ENCODE measurements at places on chromosomes 6 and 20.

DNA sequence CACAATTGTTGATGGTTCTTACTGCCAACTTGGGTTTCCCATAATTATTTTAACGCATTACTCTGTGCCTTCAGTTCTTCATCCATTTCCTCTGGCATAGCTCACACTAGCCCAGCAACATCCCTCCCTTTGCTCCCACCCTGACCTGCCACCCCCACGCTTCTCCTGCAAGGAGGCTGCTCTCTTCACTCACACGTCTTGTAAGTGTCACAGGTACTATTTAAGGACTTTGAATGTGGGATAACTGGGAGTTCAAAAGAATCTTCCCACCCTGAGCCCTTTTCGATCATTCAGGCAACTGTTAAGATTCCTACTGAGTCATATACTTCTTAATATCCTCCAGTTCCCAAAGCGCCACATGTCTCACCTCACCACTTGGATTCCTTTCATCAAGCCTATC lies 95.4 kb downstream of the PXDC1 start:
- no peak for DNase-seq

DNA sequence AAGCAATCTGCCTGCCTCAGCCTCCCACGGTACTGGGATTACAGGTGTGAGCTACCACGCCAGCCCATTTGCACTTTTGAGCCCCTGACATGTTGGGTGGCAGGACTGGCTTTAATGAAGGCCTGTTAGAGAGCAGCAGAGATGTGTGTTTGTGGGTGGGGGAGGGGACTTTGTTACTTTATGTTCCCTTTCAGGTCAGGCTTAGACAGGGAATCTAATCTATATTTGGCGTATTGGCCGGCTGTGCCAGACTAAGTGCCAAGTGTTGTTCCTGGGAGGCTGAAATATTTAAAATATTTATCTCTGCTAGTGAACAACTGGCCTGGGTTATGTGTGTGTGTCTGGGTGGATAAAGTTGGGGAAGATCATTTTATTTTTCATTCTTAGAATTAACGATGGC lies 6.1 kb downstream of the GMPR start:
- no peak for DNase-seq

GRCh38 chr20:7371518-7372163 lies 568.6 kb downstream of the HAO1 start:
- DNase-seq: no peak

DNA sequence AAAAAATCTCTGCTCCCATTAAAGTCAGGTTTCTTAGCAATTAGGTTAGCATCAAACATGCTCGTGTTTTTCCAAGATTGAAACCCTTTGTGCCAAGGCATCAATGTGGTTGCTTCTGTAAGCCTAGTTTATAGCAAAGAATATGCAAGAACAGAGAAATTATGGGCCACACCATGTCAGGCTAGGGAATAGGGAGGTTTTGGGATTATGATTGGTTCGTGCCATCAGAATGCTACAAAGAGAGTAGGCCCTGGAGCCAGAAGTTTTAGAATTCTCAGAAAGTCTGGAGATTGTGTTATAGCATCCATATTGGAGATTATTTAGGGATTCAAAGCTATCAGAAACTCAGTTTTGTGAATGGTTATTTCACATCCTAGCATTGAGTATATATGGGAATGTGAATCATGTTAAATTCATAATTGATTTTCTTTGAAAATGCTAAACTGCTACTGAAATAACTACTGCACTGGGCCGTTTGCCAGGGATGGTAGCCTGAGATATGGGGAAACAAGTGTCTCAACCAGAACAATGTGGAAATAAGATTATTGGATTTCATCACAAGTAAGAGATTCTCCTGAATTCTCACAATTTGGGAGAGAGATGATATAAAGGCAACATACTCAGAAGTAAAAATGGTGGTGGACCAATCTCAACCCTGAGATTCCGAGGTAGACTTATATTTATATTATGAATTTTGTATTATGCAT lies 45.3 kb downstream of the ZNF292 start:
- no peak for DNase-seq

DNA sequence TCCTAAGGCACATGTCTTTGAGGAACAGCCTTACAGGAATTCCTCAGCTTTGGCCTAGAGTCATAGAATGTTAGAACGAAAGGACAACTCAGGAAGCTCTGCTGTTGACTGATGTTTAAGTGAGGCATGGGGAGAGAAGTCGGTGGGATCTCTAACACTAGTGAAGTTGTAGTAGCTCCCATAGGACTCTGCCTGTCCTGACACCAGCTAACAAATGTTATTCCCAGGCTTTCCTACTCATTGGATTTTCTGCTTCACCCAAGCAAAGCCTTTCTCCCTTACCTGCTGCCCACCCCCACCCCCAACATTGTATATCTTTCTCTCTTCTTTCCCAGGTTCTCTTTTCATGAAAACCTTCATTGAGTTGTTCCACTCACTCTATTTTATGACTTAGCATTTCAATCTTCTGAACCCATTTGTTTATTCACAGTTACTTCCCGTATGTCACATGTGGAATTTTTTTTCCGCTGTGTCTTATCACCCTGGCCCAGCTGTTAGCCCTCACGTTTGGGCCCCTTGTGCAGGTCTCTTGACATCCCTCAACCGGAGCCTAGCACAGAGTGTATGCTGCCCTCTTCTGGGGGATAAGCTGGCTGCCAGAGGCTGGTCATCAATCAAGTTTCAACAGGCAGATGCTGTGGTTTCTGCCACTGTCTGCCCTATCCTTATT lies 39.2 kb upstream of the RNF8 start:
- no peak for DNase-seq

DNA sequence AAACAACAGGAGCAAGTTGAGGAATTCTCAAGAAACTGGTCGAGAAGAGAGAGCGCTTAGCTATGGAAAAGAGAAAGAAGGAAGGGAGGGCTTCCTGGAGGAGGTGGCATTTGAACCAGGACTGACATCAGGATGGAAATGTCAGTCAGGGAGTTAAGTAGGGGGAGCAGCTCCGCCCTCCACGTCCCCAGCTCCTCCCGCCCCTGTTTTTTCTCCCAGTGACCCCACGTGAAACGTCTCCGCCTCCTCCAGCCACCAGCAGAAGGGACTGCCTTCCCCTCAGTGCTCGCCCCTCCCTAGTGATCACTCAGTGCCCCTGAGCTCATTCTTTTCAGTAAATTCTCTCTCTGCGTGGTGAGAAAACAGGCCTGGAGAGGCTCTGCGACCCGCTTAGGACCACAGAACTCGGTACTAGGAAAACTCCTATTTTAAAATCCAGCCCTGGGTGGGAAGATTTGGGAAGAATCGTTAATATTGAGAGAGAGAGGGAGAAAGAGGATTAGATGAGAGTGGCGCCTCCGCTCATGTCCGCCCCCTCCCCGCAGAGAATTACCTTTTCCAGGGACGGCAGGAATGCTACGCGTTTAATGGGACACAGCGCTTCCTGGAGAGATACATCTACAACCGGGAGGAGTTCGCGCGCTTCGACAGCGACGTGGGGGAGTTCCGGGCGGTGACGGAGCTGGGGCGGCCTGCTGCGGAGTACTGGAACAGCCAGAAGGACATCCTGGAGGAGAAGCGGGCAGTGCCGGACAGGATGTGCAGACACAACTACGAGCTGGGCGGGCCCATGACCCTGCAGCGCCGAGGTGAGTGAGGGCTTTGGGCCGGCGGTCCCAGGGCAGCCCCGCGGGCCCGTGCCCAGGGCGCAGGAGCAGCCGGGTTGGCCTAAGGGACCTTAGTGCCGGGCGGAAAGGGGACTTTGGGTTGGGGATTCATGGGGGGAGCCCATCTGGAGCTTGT lies 4.6 kb downstream of the HLA-DPB1 start:
- no peak for DNase-seq

- no peak for DNase-seq
These were observed 5.8 kb downstream of the CITED2 start for GRCh38 chr6:139368661-139369060.

DNA sequence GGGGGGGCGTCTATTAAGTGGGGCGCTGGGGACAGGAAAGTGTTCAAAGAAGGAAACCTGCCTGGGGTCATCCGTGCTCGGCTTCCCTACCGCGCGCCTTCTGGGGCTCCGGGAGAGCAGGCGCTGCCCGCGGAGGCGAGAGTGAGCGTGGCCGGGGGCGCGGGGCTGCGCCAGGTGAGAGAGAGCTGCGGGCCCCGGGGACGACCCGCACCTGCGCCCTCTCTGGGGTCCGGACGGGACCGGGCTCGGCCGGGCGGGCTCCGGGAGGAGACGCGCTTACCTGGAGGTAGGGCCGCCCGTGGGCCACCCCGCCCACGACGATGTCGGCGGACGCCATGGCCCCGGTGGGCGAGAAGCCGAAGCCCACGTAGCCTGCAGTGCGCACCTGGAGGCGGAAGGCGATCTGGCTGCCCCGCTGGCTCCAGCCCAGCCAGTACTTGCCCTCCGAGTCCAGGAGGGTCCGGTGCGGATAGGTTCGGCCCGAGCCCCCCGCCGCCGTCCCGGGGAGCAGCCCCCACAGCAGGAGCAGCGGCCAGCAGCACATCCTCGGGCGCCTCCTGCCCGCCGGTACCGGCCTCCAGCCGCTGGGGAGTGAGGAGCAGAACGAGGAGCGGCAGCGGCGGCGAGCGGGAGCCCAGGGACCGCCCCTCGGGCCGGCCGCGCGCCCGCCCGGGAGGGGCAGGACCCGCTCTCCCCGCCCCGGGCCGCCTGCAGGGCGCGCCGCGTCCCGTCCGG lies at the start of gene MOXD1:
TSS of gene MOXD1 (minus strand) at position 593 of the 735 bp plus-strand sequence. CDS start at position 544, 49 bp downstream.
- DNase-seq: no peak

- peak; percentile 94 for DNase-seq
These were observed at the start of gene SCAND1 for GRCh38 chr20:35954200-35954906. Gene SCAND1 (minus strand): TSS chr20:35954502. CDS start chr20:35954284, 218 bp downstream.

GRCh38 chr6:25927756-25928216 lies 2.7 kb downstream of the SLC17A2 start:
- DNase-seq: no peak

- DNase-seq: no peak
These were observed 68.8 kb downstream of the PRL start for GRCh38 chr6:22227824-22228610.

DNA sequence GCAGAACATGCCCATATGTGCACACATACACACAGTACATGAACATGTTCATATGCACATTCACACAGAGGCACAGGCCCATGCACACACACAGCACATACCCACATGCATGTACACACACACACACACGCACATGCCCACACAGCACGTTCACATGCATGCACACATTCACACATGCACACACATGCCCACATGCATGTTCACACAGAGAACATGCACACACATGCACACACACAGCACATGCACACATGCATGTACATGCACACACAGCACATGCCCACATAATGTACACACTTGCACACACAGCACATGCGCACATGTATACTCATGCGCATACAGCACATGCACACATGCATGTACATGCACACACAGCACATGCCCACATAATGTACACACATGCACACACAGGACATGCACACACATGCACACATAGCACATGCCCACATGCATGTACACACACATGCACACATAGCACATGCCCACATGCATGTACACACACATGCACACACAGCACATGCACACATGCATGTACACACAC lies 25.9 kb downstream of the RNASET2 start:
- no peak for DNase-seq

GRCh38 chr6:13253272-13253671 lies 75.1 kb downstream of the TBC1D7 start:
- DNase-seq: no peak

DNA sequence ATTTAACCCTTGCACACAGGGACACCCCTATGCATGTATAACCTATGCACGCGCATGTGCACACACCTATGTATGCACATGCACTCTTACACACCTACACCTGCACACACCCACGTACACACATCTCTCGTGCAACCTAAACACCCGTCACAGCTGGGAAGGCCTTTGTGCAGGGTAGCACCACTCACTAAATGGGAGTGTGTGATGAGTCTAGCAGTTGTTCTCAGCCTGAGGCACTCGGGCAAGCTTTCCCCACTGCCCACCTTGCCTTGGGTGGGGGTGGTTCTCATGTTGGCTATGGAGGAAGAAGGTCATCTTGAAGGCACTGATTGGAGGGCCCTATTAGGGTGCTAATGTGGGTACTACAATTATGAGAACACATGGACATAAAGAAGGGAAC lies 85.8 kb downstream of the DLL1 start:
- no peak for DNase-seq

- no peak for DNase-seq
These were observed 11.5 kb downstream of the GRM1 start for GRCh38 chr6:146040360-146040759.
